ENCODE measurements at places on chromosomes 1 and 21.

DNA sequence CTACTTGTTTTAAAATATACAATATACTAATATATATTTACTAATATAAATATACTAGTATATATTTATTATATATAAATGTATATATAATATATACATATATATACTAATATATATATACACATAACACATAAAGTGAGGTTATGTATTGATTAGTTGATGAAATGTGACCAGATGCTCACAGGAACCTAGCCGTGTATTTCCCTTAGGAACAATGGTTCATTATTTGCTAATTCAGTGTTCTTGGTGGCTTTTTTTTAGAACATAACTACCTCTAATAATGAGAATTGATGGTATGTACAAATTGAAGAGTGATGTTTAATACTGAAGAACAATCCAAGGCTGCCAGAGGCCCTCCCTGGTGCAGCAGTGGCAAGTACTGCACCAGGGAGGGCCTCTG lies 37.9 kb upstream of the ITPKB start:
- peaks cover 5% of the 10 kb centered on the region for H3K27me3 ChIP-seq
- H3K4me1 ChIP-seq = peaks cover 2% of the 10 kb centered on the region
- H3K36me3 ChIP-seq = no peaks in the 10 kb centered on the region
- DNase-seq = no peak

DNA sequence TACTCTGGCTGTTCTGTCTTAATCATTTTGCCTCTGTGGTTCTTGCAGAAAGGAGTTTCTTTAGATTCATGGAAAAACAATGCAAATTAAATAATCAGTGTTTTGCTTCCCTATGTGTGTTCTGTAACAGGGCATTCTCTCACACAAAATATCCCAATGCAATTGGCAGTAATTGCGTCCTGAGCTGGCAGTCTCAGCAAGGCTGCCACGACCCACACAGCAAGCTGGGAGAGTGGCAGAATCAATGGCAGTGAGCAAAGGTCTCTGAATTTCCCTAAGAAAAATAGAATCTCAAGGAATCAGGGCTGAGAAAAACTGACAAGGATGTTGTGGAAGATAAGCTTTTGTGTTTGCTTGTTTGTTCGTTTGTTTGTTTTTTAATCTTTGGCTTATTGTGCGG lies 198.1 kb upstream of the ST6GALNAC5 start:
- no peaks in the 10 kb centered on the region for H3K4me1 ChIP-seq
- H3K27me3 ChIP-seq = no peaks in the 10 kb centered on the region
- no peak overlapping the region for H3K27ac ChIP-seq
- no peaks in the 10 kb centered on the region for H3K36me3 ChIP-seq

- H3K27ac ChIP-seq = no peak overlapping the region
- peaks cover 18% of the 10 kb centered on the region for H3K4me1 ChIP-seq
- peaks cover 6% of the 10 kb centered on the region for H3K27me3 ChIP-seq
- DNase-seq = no peak
- no peaks in the 10 kb centered on the region for H3K36me3 ChIP-seq
Observed at GRCh38 chr1:117567435-117567834, 38.4 kb upstream of the TENT5C start.

- H3K27ac ChIP-seq = peak overlapping the region; percentile 69
- H3K36me3 ChIP-seq = peaks cover 19% of the 10 kb centered on the region
- no peak for DNase-seq
- peaks cover 21% of the 10 kb centered on the region for H3K4me1 ChIP-seq
- no peak overlapping the region for H3K4me3 ChIP-seq
- no peaks in the 10 kb centered on the region for H3K27me3 ChIP-seq
Observed at GRCh38 chr1:54249819-54250435, 50.0 kb downstream of the MRPL37 start.

GRCh38 chr1:29868944-29869343 lies 632.6 kb downstream of the PTPRU start:
- no peaks in the 10 kb centered on the region for H3K4me1 ChIP-seq
- no peaks in the 10 kb centered on the region for H3K36me3 ChIP-seq
- no peak for DNase-seq

- peaks cover 3% of the 10 kb centered on the region for H3K4me1 ChIP-seq
- peak; percentile 30 for DNase-seq
- no peak overlapping the region for H3K27ac ChIP-seq
- H3K27me3 ChIP-seq = no peaks in the 10 kb centered on the region
- H3K36me3 ChIP-seq = peaks cover 45% of the 10 kb centered on the region
Observed at GRCh38 chr1:200558866-200559459, 61.6 kb downstream of the KIF14 start.

Data from activated CD8-positive, alpha-beta T cell treated with anti-CD3 and anti-CD28 coated beads, Interleukin-2, amount 10 ng/mL, durations not matched to agents 7 days and 5 days (primary cell).